ENCODE measurements at places on chromosomes 2 and 18. TPM values are rescaled to one million over a fixed set of nuclear protein-coding genes. Genes with fewer than 3 reads are reported as not detected.

GRCh38 chr2:238093181-238094140 lies 6.7 kb upstream of the ESPNL start:
- no peak for DNase-seq

- no peak for DNase-seq
These were observed 252.4 kb upstream of the COL3A1 start for GRCh38 chr2:188721784-188722183.

CHRND gene
- not detected for total RNA-seq

DNA sequence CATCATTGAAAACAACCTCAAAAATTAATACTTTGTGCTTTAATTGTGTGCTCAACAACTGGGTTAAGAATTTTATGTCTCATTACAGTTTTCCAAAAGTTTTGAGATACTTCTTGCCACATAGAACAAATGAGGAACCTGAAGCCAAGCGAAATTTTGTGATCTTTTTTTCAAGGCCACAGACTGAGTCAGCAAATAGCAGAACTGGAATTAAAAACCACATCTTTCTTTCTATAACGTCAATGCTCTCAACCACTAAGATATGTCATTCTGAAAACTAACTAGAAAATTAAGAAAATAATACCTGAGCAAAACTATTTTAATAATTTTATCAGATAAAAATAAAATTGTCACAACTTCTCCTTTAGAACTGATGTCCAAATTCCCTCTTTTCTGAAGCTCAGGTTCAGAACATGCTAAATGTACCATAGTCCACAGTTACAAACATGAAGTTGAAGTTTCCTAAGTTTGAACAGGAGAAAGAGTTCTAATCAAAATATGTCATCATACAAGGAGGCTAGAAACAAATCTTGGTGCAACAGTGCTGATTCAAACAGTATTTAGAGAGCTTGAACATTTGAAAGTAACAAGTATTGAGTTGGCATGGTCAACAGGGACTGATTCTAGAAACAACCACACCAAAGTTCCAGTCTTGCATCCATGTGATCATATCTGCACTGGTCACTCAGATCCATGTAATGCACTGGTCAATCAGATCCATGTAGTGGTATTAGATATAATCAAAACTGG lies 27.6 kb upstream of the CALCRL start:
- DNase-seq, result no peak

GRCh38 chr2:229087843-229088516 lies 183.1 kb downstream of the PID1 start:
- DNase-seq, result no peak

- peak; percentile 84 for DNase-seq
These were observed at the start of gene SEMA4C for GRCh38 chr2:96869822-96870625. Gene SEMA4C (minus strand): TSS chr2:96870080. CDS start chr2:96867886, 2,194 bp downstream.
